ENCODE measurements at places on chromosomes 5 and 9.

DNA sequence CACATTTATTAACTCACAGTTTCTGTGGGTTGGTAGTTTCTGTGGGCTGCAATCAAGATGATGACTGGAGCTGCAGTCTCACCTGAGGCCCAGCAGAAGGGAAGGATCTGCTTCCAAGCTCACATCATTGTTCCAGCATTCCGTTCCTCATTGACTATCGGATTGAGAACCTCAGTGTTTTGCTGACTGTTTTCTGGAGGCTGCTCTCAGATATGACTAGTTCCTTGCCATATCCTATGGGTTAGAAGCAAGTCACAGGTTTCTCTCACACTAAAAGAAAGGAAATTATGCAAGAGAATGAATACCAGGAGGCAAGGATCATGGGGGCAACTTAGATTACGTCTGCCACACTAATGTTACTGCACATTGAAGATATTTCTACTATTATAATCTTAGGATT, 6.3 kb upstream of the ERAP1 start:
- no peak for DNase-seq

GRCh38 chr5:134267366-134268018, 41.6 kb upstream of the PPP2CA start:
- DNase-seq: no peak

DNA sequence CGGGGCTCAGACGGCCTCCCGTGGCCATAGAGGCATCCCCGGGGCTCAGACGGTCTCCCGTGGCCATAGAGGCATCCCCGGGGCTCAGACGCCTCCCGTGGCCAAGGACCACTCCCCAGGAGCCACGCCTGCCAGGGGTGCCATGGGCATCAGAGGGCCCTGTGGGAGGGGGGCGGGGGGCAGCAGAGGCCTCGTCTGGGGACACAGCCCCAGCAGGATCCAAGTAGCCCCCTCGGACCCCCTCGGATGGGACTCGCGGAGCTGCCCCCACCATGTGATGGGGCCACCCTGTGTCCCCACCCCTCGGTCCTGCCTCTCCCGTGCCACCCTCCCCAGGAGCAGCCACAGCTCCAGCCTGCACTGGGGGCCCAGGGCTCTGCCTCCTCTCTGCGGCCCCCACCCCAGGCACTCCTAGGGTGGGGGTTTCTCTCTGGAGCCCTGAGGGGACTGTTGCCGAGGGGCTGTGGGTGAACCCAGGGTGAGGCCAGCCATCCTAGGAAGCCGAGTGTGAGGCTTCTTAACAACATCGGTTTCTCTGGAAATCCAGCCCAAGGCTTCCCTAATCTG, 2.5 kb downstream of the ENTPD8 start:
- no peak for DNase-seq

- peak; percentile 89 for DNase-seq
Measured at GRCh38 chr5:80246995-80247729, 8.7 kb downstream of the SERINC5 start.

DNA sequence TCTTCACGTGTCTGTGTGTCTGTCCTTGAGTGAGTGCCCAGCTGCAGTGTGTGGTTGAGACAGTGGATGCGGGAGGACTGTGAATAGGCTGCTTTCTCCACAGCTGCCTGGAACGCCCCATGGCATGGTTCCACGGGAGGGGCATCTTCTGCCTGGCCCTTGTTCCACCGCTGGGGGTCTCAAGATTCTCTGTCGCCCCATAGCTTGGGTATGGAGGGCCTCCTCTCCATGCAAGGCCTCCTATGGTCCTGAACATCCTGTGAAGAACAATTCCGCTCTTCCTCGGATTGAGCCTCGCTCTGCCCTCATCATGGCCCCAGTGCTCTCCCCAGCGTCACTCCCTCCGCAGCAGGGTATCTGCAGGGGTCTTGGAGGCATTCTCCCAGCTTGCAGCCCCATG, 36.1 kb downstream of the COL5A1 start:
- DNase-seq: no peak

DNA sequence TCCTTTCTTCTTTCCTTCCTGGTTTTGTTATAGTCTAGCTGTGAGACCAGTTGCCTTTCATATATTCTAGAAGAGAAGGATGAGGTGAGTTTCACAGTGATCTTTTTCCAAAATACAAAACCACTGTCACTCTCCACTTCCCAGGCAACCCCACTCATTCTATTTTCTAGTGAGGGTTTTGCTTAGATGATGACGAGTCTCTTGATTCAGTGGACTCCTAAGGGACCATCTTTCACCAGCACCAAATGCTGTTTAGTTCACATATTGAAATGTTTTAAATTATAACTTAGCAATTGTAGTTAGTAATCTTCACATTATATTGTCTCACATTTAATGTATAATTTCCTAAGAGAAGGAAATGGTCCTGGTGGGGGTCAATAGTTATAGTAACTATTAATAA, 25.2 kb downstream of the PIK3R1 start:
- DNase-seq: no peak

DNA sequence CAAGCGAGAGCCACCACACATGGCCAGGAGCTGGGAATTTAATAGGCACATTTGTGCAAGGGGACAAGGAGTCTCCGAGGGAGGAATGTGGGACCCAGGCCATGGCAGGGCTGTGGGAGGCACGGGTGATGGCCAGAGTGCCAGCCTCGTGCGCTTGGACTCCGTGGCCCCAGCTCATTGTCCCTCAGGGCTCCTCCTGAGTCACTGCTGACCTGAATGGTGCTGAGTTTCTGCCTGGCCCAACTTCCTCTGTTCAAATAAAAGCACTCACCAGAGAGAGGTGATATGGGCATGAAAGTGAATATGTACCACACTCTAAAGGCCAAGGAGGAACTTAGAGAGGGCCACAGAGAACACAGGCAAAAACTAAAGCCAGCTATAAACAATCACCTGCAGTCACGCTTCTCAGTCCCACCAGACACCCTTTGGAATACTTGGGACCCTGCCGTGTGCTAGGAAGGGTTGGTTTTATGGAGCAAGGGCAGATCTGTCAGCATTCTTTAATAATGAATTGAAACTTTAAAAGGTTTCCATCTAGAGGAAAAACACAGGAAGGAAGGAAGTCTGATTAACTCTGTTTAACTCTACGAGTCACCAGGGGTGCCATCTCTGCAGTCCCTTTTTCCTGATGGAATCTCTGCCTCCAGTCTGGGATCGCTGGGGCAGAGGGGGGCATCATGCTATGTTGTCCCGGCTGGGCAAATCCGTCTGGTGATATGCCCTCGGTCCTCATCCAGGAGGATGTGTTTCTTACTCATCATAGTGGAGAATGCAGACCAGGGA, 25.1 kb upstream of the UBE2QL1 start:
- DNase-seq: no peak

- no peak for DNase-seq
Measured at GRCh38 chr5:143527808-143528207, 124.3 kb upstream of the NR3C1 start.

GRCh38 chr9:124505006-124505900, 1.9 kb downstream of the NR5A1 start:
- no peak for DNase-seq

DNA sequence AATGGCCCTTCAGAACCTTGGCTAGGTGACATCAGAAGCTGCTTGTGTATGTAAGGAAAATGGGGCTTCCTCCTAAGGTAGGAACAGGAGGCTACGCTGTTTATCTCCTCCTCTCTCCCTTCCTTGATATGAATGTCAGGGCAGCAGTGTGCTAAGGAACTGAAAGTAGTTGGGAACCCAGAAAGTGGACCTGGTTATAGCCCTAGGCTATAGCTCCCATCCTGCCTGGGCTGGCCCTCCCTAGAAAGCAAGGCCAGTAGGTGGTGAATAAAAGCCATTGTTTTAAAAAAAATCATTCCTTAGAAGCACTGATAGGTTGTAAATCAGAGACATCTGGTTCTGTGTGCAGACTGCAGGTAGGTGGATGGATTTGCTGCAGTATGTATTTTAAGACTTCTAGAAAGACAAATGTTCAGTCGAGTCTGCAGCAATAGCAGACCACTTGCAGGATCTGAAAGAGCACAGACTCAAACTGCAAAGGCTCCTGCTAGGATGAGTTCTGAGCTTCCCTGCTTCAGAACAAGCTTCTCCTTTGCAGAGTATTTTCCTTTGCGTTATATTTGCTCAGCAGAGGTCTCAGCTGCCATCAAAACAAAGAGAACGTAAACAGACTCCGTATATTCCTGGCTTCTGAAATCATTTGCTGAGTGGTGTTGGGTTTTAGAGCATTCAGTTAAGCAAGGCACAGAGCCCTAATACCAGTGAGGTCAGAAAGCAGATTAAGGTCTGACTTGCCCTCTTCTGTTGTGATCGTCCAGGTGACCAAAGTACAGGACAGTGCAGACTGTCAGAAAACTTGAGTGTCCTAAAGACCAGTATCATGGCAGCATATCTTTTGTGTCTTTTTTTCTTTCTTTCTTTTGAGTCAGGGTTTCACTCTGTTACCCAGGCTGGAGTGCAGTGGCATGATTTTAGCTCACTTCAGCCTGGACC, 20.1 kb upstream of the CFAP157 start:
- DNase-seq: no peak
